ENCODE measurements at places on chromosomes 12 and 14.

DNA sequence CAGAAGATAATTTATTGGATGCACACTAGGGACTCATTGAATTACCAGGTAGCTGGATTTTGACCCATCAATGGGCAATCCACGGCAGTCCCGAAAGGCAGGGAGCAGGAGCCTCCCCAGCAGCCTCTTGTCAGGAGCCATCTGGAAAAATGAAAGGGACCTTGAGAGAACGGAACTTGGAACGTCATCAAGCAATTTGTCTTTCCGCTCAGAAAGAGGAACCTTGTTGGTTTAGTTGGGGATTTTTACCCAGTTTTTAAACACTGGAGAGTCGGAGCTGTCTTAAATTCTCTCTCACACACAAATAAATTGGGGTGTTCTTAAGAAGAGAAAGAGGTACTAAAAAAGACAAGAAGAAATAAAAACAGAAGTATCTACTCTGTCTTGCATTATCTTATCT lies 1351.7 kb upstream of the TMEM132C start:
- no peak for DNase-seq

DNA sequence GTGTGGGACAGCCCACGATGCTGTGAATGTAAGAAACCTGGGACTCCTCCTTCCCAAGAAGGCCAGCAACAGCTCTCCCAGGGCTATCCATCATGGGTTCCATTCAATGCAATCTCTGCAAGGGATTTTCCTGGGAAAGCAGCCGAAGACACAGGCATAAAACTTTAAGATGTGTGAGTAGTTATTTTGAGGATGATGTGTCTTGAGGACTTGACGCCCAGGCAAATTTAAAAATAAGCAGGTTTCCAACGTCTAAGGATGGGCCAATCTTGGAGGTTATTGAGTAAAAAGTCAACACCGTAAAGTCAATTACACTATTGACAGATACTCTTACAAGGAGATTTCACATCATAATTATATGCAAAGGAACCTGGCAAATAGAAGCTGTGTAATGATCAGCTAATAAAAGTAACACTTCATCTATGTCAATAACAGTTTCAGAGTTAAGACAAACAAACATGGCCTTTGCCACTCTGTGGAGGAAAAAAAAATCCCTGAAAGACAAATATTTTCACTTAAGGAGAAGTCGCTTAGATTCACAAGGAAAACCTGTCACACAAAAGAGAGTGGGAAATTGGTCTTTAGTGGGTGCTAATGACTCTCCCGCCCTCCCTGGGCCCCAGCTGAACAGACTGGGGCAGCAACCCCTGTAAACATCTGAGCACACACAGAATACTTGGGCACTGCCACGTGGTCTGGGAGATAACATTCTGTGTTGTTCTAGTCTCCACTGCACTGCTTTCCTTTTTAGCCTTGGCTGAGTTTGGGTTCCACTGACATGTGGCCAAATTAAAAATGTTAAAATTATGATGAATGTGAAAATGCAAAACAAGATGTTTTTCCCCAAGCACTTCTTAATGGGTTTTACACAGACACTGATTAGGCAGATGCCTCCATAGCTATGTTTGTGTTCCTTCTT lies 240.9 kb downstream of the FOXN3 start:
- DNase-seq = no peak

DNA sequence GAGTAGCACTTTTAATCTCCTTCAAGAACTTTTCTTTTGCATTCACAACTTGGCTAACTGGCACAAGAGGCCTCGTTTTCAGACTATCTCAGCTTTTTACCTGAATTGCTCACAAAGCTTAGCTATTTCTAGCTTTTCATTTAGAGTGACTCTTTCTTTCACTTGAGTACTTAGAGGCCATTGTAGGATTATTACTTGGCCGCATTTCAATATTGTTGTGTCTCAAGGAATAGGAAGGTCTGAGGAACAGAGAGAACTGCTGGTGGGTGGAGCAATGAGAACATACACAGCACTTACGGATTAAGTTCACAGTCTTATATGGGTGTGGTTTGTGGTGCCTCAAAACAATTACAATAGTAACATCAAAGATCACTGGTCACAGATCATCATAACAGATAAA lies 224.8 kb upstream of the NPAS3 start:
- no peak for DNase-seq

DNA sequence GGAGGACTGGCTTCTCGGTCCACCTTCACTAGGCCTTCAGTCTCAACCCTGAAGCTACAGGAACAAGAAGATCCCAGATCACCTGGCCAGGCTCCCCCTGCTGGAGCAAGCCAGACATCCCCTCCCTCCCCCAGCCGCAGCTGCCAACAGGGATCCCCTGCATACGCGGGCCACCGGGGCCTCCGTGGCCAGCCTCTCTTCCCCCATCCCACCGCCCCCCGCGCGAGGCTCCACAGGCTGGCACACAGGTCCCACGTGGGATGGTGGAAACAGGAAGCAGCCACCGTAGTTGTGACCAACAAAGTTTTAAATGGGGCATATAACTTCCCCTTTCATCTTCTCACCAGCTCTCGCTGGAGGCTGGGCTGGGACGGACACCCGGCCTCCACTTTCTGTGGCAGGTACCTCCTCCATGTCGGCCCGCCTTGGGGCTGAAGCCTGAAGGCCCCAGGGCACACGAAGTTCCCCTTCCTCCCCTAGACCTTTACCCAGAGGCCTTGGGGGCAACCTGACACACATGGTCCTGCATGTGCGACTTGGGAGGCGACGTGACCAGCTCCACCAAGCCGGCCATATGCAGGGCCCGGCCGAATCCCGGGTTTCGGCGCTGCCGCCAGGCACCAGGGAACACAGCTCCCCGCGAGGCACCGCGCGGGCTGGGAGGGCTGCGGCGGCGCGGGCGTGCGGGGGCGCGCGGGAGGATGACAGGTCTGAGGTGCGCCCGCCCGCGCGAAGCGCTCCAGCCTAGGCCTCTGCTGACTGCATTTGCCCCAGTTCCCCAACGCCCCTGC lies 44.4 kb upstream of the PNMA1 start:
- DNase-seq = peak; percentile 73

- no peak for DNase-seq
These were observed 135.2 kb downstream of the DACT1 start for GRCh38 chr14:58772794-58773620.

DNA sequence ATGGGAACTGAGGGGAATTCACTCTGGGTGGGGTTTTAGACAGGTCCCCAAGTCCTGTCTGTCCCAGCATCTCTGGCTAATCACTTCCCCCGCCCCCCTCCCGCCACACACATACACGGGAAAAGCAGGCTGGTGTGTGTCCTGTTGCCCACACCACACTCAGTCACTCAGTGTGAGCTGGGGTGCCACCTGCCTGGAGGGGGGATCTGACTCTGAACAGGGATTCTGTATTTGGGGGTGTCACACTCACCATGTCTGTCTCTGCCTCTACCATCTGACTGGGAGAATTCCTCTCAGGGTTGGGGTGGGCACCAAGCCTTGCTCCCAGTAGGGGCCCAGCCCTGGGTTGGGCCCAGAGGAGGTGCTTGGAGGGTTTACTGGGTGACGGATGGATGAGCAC lies 31.1 kb downstream of the SH2B3 start:
- no peak for DNase-seq

- DNase-seq = no peak
These were observed 11.2 kb upstream of the CD9 start for GRCh38 chr12:6189028-6189427.

- no peak for DNase-seq
These were observed 155.5 kb downstream of the PCNX1 start for GRCh38 chr14:71062581-71063303.

DNA sequence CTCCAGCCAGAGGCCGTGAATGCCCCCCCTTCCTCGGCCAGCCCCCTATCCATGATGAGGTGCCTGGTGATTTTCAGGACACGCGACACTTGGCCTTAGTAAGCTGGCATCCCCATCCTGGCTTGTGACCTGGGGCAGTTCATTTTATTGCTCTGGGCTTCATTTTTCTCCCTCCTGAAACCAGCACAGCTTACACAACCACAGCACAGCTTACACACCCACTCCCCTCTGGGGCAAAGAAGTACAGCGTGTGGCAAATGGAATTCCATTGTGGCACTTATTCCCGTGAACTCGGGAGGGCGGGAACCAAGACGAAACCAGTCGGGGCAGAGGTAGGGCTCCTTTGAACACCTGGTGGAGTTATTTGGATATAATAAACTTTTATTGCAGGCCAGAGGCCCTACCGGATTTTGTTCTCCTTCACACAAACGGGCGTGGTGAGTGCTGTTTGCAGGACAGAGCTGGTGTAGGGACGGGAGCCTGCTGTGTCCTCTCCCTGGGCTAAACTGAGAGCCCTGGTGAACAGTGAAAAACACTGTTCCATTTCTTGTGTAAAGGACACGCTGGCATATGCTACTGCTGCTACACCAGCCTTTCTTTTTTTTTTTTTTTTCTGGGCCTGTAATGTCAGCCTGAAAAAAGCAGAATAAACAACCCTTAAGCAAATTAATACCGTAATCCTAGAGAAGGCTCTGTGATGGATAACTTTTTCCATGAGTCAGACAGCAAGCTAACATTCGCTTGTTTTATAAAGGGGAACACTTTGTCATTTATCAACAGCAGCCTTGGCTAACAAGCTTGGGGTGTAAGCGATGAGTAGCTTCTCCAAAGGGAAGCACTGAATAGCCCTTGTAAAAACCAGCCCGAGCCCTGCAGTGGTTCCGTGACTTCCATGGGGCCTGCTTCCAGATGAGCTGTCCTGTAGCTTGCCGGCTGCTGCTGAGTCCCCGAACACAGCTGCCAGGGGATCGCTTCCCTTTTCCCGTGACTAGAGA lies 29.3 kb downstream of the CD9 start:
- DNase-seq = no peak

GRCh38 chr14:67079846-67080245 lies 109.4 kb upstream of the GARIN2 start:
- DNase-seq = no peak

GRCh38 chr14:74988131-74988530 lies 14.6 kb upstream of the EIF2B2 start:
- no peak for DNase-seq

GRCh38 chr14:73777420-73777819 lies 63.2 kb upstream of the PNMA1 start:
- no peak for DNase-seq

DNA sequence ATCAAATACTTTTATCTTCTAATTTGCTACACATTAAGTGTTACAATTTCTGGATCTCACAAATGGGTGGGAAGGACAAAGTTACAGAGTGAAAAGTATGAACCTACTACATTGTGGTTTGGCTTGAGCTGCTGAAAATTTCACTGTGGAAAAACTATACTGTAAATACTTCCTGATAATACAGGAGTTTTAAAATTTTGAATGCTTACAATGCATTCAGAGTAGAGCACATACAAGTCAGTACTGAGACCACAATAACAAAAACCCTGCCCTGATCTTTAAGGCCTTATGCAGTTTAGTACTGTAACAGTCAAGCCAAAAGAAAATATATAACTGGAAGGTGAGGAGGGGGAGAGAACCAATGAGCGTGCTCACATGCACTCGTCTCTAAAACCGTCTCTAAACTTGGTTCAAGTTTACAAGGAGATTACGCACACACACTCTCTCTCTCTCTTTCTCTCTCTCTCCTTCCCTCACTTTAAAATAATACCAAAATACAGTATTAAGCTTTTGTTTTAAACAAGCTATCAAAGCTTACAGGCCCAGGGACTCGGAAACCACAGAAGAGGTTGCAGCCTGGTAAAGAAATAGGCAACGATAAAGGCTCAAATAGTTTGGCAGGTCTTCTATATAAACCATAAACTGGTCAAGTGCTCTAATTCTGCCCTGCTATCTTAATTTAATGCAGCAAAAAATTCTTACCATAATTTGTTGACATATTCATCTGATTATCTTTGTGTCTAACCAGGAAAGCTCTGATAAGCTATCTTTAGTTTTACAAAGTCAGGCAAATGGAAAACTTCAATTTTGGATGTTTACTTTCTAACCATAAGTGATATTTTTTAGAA lies 58.0 kb downstream of the ATF7 start:
- DNase-seq = no peak

DNA sequence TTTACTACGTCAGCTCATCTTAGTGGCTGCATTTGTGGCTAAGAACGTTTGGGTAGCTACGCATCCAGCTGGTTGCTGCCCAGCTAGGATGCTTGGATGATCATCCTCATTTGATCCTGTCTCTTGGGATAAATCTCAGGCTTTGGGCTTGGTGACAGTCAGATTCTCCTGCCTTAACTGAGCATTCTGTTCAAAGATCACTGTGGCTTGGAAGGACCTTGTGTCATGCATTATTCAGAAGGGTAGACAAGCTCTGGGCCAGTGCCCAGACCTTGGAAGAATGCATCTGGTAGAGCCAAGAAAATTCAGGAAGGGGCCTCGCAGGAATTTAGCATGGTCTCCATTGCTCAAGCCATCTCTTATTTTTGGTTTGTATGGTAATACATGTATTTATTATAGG lies 188.4 kb downstream of the NRXN3 start:
- DNase-seq = no peak

DNA sequence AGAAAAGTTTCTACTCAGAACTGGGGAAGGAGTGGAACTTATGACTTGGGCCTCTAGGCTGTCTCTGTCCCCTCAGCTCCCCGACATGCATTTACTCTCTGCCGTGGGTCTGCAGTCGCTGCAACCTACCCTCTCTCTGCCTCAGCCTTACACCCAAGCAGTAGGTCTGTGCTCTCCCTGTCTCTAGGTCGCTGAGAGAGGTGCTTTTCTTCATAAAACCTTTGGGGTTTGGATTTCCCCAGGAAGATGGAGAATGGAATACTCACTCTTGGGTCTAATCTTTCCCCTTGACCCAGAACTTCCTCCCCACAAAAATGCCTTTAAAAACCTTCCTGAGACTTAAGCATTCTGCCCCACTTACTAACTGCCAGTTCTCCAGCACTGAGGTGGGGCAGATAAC lies 12.9 kb downstream of the GPR84 start:
- DNase-seq = no peak

DNA sequence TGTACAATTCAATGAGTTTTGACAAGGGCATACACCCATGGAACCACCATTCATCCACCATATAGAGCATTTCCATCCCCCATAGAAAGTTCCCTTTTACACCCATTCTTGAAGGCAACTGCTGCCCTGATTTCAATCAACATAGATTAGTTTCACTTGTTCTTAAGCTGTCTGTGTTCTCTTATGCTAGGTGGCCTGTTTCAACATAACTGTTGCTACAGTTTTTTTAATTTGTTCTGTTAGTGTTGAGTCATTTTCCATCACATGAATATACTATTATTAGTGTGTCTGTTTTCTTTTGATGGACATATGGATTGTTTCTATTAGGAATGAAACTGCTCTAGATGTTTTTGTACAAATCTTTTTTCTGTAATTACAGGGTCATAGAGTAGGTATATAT lies 123.4 kb downstream of the PTPRQ start:
- no peak for DNase-seq

DNA sequence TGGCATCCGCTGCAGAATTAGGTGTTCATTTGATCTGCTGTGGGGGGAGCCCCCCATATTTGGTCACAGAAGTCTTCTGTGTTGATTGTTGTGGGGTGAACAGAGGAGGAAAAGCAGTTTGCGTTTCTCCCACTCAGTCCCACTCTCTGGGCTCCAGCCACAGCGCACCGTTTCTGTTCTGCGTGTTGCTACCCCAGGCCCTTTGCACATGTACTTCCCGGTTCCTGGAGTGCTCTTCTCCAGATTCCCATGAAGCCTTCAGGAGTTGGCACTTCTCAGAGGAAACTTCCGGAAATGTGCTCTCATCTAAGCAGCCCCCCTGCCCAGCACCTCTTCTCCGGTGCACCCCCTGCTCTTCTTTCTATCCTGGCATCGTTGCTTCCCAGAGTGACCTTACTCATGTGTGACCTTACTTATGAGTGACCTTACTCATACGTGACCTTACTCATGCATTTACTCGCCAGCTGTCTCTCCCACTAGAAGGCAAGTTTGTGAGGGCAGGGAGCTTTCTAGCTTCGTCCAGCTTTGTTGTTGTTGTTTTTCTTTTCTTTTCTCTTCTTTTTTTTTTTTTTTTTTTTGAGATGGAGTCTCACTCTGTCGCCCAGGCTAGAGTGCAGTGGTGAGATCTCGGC lies 93.7 kb downstream of the SCARB1 start:
- no peak for DNase-seq

Data from NCI-H1105 (cell line).